C1 segment of cervical spinal cord (tissue), 14 donors: ENCODE measurements at places on chromosomes 16 and 17.

DNA sequence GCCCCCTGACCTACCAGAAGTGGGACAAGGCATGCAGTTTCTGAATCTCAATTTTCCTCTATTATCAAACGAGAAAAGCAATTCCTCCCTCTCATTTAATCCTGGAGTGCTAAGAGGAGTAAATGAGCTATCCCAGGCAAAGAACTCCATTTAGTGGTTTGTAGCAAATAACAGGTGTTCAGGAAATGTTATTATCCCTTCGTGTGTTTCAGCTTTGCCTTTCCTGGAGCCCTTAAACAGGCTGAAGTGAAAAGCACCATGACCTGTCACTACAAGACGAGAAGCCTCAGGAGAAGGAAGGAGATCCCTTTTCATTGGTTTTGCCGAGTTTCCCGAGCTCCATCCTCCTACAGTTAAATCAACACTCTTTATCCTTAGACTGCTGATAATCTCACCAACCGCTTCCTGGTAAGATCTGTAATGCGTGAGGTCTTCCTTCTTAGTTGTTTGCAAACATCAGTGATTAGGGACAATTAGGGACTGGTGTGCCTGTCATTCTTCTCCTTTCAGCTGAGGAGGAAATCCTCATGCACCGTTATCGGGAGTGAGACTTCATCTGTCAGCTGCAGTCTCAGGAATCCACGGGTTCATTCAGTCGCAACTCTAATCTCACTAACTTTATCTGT lies 30.8 kb upstream of the MYOCD start:
- DNase-seq, result no peak

- no peak for DNase-seq
Observed at GRCh38 chr16:66850115-66850815, 6.1 kb downstream of the CA7 start.

DNA sequence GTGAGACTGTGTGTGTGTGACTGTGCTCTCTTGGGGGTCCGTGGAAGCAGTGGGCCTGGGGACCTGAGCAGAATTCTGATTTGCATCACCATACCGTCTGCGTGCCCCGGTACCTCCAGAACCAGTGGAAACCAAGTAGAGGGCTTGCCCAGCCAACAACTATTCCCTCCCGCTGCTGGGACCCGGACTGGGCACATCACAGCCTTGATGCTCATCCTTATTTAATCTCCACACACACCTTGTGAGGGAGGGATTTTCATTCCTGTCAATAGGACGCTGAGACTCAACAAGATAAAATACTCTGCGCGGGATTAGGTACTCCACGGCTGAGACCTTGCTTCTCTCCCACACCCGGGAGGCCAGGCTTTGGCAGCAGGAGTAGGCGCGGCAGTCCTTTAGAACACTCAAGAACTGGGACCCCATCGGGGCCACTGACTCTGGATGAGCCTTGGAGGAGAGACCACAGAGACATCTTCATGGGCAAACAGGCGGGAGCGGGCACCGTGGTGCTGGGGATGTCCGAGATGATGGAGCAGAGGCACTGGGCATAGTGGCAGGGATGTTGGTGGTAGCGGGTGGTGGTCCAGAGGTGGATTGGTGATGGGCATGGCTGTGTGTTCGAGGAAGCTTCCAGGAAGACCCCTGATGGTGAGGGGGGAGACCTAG lies 208.0 kb downstream of the NTN1 start:
- DNase-seq, result no peak

DNA sequence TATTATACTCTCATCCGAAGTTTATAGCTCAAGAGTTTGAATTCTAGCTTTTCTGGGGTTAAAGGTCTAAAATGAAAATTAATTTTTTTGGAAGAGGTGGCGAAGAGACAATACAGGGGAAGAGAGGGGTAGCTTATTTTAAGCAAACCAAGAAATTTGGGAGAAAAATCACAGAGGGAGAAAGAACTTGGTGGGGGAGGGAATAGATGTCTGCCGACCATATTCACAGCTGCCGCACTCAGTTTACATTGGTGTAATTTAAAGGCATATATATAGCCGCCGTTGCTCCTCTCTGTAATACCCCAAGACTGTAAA lies 6.5 kb upstream of the ZFHX3 start:
- DNase-seq, result no peak

DNA sequence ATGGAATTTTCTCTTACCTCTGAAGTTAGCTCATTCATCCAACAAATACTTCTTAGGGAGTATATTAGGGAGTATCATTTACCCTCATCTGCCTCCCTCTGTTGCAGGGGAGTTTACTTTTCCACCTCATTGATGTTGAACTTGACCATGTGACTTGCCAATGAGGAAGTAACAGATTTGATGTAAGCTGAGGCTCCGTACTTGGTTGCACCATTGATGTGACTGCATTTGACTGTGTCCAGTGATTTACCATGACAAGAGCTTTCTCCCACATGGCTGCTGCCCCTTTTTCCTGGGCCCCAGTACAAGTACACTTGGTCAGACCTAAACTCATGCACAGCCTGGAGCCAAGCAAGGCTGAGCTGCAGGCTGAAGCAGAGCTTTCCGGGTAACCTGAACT lies 81.6 kb upstream of the HS3ST2 start:
- no peak for DNase-seq

DNA sequence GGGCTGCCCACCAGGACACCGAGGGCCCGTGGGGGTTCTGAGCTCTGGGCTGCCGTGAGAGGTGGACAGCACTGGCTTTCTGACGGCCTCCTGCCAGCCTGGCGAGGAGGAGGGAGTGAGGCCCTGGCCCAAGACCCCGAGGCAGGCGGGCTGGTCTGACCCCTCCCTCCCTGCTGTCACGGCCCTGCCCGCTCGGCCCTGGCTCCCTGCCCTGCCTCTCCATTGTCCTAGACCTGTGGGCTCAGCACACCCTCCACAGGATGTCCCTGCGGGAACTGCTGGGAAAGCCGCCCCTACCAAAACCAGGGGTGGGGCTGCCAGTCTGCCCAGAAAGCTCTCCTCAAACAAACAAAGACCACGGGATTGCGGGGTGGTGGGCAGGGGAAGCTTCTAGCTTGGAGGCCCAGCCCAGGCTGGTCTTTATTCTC lies 20.7 kb downstream of the SPNS2 start:
- DNase-seq, result peak; percentile 54

DNA sequence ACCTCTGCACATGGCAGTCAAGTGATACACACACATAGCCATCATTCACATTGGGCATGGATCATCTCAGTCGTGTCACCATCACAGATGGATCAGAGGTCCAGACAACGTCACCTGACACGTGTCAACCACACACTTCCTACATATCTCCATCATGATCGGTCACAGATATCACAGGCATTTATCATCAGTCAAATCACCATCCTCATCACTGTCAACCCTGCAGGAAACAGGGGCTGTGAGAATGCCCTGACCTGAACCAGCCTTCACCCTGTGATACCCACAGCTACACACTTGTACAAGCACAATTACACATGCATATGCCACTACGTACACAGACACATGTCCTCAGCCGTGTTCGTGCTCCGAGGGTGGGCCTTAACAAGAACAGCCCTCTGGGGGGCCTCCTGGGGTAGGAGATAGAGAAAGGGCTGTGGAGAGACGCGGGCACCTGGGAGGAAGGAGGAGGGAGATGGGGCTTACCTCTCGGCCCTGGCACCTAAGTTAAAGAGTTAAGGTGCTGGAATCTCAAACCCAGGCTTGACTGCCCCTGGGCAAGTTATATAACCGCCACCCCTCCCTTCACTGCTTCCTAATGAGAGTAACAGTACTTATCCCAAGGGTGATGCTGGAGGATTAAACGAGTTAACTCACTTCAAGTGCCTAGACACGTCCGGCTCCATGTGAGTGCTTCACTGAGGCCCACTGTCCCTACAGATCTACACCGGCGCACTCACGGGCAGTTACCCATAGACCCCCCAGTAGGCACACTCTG lies 1.1 kb downstream of the SLC12A4 start:
- no peak for DNase-seq

GRCh38 chr16:68031951-68032350 lies 8.9 kb downstream of the DUS2 start:
- DNase-seq, result no peak

- no peak for DNase-seq
Observed at GRCh38 chr17:80960797-80961452, 30.7 kb upstream of the CHMP6 start.

- no peak for DNase-seq
Observed at GRCh38 chr16:10069374-10069773, 112.9 kb downstream of the GRIN2A start.

DNA sequence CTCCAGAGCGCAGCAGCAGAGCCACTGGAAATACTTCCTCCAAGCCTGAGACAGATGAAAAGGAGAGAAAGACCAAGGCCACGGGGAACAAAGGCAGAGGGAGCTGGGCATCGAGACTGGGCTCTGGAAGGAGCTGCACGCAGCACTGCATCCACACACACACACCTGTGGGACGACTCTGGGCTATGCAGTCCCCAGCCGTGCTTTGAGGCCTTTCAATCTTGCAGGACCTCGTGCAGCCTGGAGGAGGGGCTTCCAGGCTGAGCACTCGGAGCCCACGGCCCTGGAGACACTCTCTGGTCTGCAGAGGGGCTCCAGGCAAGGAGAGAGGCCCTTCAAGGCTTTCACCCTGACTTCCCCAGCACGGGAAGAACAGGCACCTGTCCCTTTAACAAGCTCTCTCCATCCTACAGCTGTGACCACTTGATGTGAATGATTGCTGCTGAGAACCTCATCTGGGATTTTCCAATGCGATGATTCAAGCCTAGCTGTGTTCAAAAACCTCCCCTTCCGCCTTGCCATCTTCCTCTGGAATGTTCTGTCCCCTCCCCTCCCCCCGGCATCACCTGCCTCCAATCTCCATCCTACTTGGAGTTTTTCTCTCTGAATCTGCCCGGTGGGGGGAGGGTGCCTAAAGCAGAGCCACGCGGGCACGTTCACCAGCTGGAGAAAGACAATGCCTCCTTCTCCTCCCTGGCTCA lies 37.5 kb downstream of the RBFOX3 start:
- no peak for DNase-seq

DNA sequence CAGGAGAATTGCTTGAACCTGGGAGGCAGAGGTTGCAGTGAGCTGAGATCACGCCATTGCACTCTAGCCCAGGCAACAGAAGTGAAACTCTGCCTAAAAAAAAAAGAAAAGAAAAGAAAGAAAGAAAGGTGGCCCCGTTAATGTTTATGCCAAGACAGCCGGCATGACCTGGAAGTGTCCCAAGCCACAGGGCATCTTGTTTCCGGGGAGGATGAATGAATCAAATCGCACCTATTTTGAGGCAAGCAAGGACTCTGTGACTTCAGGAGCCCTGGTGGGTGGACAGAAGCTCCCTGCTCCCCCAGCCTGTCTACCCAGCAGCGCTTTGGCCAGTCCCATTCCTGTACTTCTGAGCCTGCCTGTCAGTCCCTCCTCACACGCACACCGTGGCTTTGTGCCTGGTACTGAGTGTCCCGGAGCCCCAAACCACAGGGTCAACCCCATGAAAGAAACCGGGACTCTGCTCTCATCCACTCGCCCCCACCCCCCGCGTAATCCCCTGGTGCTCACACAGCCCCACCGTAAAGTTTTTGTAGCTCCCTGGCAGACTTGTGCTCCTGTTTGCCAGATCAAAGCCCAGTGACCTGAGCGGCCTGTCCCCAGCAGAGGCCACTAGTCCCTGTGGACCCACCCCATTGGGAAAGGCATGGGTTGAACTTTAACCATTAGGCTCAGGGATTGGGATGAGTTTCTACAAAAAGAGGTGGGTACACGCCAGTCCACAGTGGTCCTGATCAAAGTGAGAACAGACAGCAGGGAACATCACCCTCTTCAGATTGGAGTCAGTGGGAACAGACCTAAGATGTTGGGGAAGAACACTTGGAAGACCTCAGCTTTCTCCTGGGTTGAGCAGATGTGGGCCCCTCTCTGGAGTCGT lies 19.3 kb downstream of the CD2BP2 start:
- peak; percentile 51 for DNase-seq

- DNase-seq, result no peak
Observed at GRCh38 chr16:87507351-87508069, 14.7 kb upstream of the ZCCHC14 start.

GRCh38 chr17:4229627-4230541 lies 33.9 kb downstream of the ANKFY1 start:
- DNase-seq, result peak; percentile 8

GRCh38 chr17:75874323-75875181 lies 3.8 kb downstream of the TRIM47 start:
- DNase-seq, result no peak

DNA sequence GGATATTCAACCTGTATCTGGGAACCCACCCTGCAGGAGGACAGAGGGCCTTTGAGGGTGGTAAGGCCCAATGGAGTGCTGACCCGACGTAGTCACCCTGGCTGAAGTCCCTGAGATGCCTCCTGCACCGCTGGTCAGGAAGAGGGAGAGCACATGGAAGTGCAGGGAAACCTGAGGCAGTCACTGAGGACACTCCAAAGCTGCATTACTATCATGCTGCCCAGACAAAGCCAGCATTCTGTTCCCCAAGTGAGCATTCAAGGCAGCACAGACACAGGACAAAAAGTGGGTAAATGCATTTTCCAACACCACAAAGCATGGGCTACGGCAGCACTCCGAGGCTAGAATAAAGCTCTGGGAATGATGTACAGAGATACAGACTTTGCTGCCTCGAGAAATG lies 46.8 kb upstream of the BCAR1 start:
- no peak for DNase-seq

- no peak for DNase-seq
Observed at GRCh38 chr17:8963647-8964258, 1.8 kb downstream of the PIK3R5 start.

- no peak for DNase-seq
Observed at GRCh38 chr16:72091217-72091616, 2.2 kb downstream of the TXNL4B start.

- no peak for DNase-seq
Observed at GRCh38 chr17:76810956-76811355, 57.2 kb upstream of the MGAT5B start.

DNA sequence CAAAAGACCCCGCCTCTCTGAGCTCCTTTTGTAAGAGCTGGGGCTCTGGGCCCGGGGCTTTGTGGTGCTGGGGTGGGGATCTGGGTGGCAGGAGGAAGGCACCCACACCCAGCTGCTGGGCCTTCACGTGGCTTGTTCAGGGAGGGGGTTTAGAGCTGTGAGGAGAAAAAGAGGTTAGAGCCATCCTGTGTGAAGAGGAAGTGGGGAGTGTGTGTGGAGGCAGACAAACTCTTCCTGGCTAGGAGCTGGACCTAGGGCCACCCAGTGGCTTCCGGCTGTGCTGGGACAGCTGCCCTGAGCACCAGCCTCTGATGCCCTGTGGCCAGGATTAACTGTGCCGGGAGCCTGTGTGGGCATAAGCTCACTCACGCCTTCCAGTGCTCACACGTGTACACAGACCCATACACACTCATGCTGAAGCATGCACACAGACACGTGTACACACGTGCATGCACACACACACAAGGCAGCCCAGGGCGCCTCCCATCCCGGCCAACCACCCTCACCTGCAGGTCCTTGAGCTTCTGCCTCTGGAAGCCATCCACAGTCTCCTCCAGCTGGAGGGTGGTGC lies 7.4 kb downstream of the CIBAR2 start:
- no peak for DNase-seq

DNA sequence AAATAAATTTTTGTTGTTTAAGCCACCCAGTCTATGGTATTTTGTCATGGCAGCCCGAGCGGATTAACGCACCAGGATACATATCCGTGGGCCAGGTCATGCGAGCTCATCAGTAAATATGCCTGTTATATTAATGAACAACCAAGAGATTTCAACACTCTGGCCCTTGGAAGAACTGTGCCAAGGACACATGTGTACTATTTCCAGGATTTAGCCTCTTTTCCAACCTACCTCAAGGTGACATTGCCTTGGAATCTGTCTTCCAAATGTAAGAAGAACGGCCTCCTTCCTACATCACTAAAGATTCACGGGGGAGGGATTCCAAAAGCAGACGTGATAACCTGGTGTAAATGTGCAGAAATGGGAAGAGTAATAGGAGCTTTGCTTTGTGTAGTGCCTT lies 72.8 kb upstream of the DYNLRB2 start:
- no peak for DNase-seq

- no peak for DNase-seq
Observed at GRCh38 chr16:30473231-30474073, 910 bp downstream of the ITGAL start.
